NCI-H1048 (cell line): ENCODE measurements at places on chromosomes 12 and 14.

- DNase-seq, result no peak
These were observed 56.3 kb downstream of the SLC6A15 start for GRCh38 chr12:84856156-84856900.

DNA sequence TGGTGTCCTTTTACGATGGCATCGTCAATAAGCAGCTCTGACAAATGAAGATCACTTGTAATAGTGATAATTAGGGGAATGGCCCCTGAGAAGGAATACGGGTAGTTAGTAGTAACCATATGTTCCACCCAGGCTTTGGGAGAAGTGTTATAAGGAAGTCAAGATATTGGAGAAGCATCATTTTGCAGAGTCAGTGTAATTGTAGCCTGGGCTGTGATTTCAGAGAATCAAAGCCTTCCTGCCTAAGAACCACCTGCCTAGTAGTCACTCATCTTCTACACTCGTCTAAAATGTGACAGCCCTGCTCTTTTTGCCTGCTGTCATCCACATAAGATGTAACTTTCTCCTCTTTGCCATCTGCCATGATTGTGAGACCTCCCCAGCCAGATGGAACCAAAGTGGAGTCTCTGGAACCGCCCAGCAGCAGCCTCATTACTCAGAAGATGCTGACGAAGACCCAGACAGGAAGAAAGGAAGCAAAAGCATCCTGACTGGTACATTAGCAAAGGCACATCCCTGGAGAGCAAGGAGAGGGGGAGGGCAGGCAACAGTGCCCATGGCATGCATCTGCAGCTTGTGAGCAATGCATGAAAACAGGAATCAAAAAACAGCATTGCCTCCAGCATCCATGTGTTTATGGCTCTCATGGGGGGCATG lies 12.6 kb upstream of the EDDM3A start:
- DNase-seq, result no peak

GRCh38 chr12:102232036-102232435 lies 34.4 kb upstream of the PMCH start:
- DNase-seq, result no peak

DNA sequence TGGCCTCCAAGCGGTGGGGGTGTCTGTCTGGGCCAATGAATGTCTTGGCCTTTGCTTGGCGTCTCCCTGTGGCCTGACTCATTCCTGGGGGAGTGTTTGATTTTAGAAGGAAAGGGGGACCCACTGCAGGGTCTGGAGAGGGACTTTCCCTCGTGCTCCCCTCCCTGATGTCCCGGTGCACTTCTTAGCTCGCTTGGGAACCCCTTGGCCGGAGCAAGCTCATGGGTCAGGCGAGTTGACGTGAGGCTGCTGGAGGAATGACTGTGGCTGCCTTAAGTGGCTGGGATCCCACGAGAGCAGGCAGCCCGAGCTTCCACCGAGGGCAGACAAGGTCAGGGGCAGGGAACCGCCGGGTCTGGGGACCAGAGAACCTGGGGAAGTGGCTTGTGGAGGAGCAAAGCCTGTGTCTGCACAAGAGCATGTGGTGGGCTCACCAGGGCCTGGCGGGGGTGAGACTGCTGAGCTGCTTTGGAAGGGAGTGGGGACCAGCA lies 218.4 kb upstream of the C14orf180 start:
- DNase-seq, result no peak

DNA sequence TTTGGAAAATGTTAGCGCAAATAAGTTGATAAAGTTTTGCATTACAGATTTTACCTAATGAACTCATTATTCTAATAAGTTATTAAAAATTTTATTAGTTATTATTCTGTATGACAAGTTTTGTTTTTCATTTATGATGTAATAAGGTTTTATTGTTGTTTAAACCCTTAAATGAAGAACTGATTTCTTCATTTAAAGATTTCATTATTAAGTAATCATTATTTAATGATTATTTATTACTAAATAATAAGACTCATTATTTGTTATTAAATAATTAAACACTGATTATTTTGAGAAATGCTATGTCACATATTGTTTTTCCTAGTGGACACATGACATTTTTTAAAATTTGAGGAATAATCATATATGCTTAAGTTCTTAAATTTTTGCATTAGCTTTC lies 34.2 kb downstream of the USP15 start:
- no peak for DNase-seq

- no peak for DNase-seq
These were observed 43.4 kb upstream of the RIN3 start for GRCh38 chr14:92470215-92470614.

- no peak for DNase-seq
These were observed 113.3 kb upstream of the TMPO start for GRCh38 chr12:98402091-98402490.

GRCh38 chr12:43636725-43637463 lies 84.9 kb upstream of the ADAMTS20 start:
- no peak for DNase-seq

GRCh38 chr14:64704743-64705380 lies 638 bp downstream of the PLEKHG3 start:
- DNase-seq, result no peak

- DNase-seq, result no peak
These were observed 387.8 kb downstream of the SOX5 start for GRCh38 chr12:23561364-23562345.

DNA sequence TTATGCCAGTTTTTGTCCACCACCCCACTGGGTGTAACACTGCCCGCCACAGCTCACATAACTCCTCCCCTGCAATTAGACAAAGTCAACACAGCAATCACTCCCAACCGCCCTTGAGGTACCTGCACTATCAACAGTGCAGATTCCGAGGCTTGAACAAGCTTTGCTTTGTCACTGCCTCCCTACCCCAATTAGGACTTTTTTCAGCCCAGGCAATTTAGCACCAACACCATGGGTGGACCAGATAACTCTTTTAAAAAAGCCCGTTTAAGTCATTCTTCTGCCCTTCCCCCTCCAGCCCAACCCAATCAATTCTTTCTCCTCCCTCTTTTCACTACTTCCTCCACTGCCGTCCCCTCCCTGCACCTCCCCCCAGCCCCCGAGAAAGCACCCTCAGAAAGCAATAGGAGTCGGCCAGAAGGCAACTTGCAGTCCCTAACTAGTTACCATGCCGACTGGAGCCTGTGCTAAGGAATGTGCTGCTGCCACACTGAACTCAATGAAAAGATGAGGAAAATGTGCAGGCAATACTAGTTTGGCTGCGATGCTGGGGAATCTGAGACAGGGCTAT lies 45.7 kb upstream of the OTX2 start:
- DNase-seq, result no peak

DNA sequence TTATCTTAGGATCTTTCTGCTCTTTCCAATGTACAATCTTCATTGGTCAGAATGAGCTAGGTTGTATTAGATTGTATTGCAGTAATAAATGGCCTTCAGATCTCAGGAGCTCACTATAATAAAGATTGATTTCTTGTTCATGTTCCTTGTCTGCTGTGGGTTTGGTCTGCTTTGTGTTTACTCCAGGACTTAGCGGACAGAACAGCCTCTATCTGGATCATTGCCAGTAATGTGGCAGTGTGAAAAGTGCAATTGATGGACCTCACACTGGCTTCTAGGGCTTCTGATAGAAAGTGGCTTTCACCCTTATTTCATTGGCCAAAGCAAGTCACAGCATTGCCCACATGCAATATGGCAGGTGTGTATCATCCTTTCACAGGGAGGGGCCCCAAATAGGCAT lies 81.2 kb downstream of the BTG1 start:
- DNase-seq, result no peak

DNA sequence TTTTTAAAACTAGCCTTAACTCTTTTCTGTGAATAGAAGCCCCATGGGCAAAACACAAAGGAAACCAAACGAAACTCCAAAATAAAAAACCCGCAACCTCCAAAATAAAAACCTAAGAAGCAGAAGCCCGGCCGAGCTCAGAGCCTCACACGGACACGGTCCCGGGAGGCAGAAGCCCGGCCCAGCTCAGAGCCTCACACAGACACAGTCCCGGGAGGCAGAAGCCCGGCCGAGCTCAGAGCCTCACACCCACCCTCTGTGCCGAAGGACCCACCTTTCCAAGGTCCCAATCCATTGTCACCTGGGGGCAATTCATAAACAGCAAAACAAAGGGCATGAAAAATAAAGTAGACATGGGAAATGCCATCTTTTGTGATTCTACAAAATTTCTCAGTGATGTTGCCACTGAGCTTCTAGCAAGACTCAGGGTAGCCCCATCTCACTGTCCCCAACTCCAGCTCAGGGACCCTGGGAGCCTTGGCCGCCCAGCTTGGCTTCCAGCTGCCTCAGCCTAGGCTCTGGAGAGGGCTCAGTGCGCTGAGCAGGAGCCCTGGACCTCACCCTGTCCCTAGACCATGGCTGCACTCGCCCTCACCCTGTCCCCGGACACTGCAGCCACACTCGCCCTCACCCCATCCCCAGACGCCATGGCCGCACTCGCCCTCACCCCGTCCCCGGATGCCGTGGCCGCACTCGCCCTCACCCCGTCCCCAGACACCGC lies 82.2 kb downstream of the GALNT9 start:
- no peak for DNase-seq

GRCh38 chr14:61564618-61565091 lies 130.7 kb upstream of the HIF1A start:
- no peak for DNase-seq

- DNase-seq, result no peak
These were observed 68.9 kb upstream of the NCOR2 start for GRCh38 chr12:124636138-124636978.

- no peak for DNase-seq
These were observed 3.1 kb downstream of the IFI27L2 start for GRCh38 chr14:94126419-94126677.

- DNase-seq, result no peak
These were observed 7.3 kb upstream of the FGF23 start for GRCh38 chr12:4386801-4387200.

GRCh38 chr12:109670731-109671130 lies 42.9 kb upstream of the FAM222A start:
- DNase-seq, result no peak

GRCh38 chr14:47821135-47821534 lies 145.7 kb upstream of the MDGA2 start:
- no peak for DNase-seq

- DNase-seq, result no peak
These were observed 48.5 kb downstream of the SAV1 start for GRCh38 chr14:50619569-50620141.

GRCh38 chr12:97386133-97386581 lies 76.4 kb upstream of the RMST start:
- DNase-seq, result no peak

DNA sequence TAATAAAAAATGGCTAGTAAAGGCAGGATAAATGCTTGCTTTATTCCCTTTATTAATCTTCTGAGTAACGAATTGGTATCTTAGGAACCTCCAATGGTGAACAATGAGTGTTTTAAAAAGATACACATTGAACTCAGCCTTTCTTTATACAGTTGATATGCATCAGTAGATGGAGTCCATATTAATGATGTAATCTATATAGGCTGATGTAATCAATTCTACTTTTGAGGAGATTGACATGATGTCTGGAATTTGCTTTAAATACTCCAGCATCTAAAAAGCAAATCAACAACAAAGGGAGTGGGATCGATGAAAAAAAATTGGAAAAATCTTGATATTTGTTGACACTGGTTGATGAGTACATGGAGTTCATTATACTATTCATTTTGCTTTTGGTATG lies 106.2 kb downstream of the ANO4 start:
- DNase-seq, result no peak

GRCh38 chr12:131058700-131059099 lies 105.0 kb downstream of the ADGRD1 start:
- no peak for DNase-seq

- DNase-seq, result no peak
These were observed 50.4 kb downstream of the LRP6 start for GRCh38 chr12:12216349-12217017.

DNA sequence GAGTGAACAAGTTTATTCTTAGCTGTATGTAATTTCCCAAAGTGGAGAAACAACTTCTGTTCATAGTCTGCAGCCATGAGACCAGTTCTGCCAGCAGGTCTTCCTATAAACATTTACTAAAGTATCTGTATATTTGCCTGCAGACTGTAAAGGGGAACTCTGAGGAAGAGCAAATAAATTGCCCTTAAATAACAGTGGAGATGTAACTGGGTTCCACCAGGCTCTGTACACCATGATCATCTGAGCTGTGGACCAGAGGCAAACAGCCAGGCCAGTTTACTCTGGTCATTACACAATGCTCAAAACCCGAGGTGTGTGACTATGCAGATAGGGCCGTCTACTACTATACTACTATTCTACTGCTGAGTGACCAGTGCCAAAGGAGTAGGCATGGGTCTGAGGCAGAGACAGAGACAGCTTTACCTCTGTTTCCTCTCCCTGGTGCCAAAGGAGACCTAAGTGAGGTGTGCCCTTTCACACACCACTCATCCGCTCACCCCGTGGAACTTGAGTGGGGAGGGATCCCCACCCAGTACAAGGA lies 21.1 kb upstream of the CERS5 start:
- no peak for DNase-seq

DNA sequence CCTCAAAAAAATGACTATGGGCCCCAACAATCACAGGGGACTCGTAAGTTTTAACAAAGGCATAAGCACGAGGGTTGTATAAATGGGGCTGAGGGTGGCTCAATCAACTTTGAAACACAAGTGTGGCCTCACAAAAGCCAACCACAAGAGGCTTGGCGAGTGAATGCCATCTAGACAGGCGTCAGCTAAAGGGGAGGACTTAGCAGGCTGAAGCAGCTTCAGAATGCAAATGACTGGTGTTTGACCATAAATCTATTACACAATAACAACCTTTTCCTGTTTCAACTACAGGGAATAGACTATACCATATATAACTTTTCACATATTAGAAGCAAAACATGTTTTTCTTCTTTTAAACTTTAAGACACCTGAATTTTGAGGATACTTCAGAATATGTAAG lies 777.9 kb downstream of the FSCB start:
- DNase-seq, result no peak

- DNase-seq, result no peak
These were observed 13.8 kb downstream of the DTX1 start for GRCh38 chr12:113070117-113070906.

DNA sequence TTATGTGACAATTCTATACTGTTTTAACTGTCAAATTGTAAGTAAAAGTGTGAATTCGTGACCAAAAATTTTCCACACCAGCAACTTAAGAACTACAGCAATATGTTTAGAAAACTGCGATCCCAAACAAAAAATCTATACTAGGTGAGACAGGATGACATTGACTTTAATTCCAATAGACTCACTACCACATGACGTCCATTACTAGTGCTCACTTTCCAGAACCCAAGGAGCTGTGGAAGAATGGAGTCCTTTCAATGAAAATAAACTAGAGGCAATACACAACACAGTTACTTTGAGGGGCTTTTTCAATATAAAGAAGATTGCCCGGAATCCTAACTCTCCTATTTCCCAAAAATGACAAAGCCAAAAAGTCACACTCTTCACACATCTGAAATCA lies 1.4 kb downstream of the EPS8 start:
- DNase-seq, result no peak

GRCh38 chr14:60845523-60845922 lies 111.0 kb downstream of the MNAT1 start:
- no peak for DNase-seq

DNA sequence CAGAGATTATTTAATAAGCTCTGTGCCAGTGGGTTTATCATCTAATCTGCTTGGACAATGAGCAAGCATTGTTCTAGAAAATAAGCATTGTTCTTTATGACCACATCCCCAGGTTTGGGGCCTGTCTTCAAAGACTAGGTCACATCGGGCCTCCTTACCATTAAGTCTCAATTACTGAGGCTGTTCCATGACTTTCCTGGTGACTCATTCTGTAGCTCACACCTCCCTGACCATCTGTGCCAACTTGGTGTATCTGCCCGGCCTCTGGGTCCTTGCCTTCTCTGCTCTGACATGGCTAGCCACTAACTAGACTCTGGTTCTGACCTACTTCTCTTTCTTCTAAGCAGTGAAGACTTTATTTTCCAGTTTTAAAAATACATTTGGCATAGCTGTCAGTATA lies 44.4 kb upstream of the PLEKHA5 start:
- DNase-seq, result no peak
